ENCODE measurements at places on chromosomes 7 and 10.

- no peak for DNase-seq
These were observed 2.4 kb downstream of the EIF4H start for GRCh38 chr7:74176555-74176954.

GRCh38 chr10:61503051-61503450 lies 49.9 kb upstream of the TMEM26 start:
- no peak for DNase-seq

- DNase-seq, result no peak
These were observed 296.8 kb downstream of the ELMO1 start for GRCh38 chr7:37151741-37152413.

- DNase-seq, result no peak
These were observed 170.4 kb downstream of the PTEN start for GRCh38 chr10:88033793-88034192.

DNA sequence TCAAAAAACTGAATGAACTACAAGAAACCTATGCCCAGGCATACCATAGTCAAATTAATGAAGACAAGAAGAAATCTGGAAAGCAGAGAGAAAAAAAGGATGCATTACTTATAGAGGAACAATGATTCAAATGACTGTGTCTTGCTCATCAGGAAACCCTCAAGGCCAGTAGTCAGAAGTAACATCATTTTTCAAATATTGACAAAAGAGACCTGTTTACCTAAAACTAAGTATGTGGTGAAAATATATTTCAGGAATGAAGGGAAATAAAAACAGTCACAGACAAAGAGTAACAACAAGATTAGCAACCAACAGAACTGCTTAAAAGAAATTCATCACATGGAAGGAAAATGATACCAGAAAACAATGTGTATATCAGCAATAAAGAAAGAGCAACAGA lies 128.4 kb downstream of the ALOX5 start:
- DNase-seq, result no peak

- no peak for DNase-seq
These were observed 4.8 kb upstream of the BMPER start for GRCh38 chr7:33900501-33900900.

DNA sequence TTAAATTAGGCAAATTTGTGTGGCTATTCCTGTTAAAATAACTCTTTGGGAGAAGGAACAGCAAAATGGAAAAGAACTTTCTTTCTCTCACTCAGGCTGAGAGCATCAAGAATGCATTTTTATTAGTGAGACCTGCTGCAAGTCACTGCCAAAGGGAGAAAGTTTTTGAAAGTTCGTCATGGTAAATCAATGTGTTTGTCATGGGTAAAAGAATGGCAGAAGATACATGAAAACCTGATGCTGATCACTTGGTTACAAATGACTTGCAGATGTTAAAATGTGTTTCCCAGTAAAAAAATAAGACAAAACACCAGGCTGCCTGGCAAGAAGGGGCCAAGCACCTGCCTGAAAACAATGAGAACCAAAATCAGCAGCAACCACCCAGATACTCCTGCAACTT lies 484.7 kb upstream of the NRP1 start:
- DNase-seq, result no peak

- no peak for DNase-seq
These were observed 380.8 kb upstream of the LRGUK start for GRCh38 chr7:133746305-133746704.

DNA sequence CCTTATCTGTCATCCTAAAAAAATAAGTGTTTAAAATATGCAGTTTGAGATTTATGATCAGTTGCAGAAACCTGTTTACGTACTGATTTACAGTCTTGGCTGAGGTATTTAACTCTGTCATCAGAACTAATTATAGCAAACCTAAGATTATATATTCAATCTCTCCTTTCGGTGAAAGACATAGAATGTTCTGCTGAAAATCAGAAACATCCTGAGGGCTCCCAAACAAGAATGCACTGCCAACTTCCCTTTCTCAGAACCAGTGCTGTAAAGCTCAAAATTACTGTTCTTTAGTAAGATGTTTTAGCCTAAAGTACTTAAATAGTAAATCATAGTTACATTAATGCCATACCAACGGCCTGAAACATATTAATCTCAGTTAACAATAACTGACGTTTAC lies 34.3 kb downstream of the FAM204A start:
- no peak for DNase-seq

DNA sequence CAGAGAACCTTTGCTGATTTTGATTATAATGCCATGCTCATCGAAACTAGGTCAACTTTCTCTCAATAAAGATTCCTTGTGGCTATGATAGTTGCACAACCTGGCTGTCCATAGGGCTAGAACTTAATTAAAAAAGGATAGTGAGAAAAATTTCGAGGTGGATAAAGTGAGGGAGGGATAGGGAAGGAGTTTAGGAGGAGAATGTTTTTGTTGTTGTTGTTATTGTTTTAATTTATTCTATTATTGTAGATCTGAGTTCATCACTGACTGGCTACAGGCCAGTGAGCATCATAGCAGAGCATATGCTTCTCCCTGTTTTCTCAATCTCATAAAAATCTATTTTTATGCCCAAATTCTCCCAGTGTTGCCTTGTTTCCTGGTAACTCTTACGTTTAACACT lies 688.7 kb upstream of the GRM3 start:
- DNase-seq, result no peak

DNA sequence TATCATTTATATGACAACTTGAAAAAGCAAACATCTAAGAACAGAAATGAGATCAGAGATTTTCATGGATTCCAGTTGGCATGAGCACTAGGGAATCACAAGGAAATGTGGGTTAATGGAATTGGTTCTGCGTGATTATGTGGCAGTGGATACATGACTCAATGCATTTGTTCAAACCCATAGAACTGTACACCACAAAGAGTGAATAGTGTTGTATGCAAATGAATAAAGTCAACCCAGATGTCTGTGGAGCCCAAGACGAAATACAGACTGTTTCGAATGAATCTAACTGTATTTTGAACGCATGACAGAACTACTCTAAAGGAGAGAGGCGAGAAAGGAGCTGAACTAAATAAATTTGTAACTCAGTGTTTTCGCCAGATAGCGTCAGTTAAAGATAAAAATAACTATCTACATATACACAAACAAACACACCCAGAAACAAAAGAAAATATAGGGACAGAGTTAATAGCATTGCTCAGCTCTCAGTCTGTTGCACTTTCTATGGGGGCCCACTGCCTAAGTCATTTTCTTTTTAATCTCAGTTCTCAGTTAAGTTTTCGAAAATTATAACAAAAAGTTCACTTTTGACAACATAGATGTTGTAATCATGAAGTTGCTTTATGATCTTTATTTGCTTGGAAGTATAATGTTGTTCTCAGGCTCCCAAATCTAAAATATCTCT lies 636.7 kb upstream of the SEMA3D start:
- DNase-seq, result no peak

- DNase-seq, result no peak
These were observed 356.4 kb downstream of the GALNT17 start for GRCh38 chr7:71488308-71488707.

- no peak for DNase-seq
These were observed 274.7 kb downstream of the USP6NL start for GRCh38 chr10:11336722-11337162.

GRCh38 chr7:143415742-143416397 lies 7.2 kb upstream of the EPHA1 start:
- DNase-seq, result no peak

DNA sequence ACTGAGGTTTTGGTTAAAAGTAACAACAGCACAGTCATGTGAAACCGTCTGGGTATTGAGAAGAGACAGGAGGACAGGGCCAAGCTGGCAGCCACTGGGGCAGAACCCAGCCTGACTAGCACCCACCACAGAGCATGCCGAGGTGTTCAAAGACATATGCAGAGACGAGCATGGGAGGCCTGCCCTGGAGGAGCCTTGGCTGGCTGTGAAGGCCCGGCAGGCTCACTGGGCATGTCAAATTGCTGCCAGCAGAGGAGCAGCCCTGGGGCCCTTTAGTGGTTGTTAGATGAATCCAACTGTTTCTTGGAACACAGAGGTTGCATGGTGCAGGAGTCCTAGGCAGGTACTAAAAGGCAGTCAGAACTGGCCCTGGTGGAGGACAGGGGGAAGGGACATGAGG lies 5.0 kb upstream of the GDF2 start:
- DNase-seq, result no peak

GRCh38 chr7:10804770-10805169 lies 168.9 kb upstream of the PHF14 start:
- DNase-seq, result no peak

DNA sequence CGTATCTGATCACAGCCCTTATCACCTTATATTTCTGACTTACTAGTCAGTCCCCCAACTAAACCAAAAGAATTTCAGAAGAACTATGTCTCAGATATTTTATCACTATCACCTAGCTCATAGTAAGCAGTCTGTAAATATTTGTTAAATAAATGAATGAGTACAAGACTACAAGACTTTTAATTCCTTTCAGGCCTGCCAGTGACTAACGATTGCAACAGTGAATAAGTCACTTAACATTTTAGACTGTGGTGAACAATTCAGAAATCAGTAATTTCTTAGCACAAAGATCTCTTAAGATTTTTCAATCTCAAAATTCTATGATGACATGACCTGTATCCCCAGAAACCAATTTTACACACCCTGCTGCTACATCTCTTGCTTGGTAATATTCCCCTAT lies 162.2 kb downstream of the IMMP2L start:
- no peak for DNase-seq

DNA sequence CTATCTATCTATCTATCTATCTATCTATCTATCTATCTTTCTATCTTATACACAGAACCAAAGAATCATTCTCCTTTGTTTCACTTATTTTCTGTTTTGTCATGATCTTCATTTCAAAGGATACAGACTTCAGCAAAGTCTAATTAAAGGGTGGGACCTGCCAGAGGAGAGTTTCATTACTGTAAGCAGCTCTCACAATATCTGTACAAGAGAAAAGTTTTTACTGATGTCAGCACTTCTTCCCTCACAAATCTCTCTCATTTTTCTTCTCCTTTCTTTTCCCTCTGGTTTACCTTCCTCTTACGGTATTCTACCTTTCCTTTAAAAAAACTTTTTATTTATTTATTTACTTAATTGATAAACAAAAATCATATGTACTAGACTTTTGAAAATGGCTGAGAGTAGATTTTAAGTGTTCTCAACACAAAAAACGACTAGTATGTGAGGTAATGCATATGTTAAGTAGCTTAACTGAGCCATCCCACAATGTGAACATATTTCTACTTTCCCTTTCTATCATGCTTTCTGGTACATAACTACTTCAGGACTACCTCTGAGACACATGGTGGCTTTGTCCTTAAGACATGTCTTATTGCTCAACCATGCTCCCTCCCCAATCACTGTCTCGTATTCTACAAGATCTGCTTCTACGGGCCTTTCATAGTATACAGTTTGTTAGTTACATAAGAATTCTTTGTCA lies 699.3 kb downstream of the PHTF2 start:
- no peak for DNase-seq

DNA sequence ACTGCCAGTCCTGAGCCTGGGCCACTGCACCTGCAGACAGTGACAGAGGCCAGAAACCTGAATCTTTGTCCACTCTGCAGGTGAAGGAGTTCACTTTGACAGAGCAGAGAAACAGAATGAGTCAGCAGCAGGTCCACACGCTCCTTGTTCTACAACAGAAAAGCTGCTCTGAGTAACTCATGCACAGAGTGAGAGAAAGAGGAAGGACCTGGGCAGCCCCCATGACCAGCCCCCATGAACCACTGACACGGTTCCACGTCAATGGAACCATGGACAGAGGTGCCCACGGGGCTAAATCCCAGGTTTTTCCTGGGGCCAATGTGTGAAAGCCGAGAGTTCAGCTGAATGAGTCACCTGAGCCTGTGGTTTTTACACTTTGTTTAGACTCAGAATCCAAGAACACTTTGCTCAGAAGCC lies 40.8 kb upstream of the CTBP2 start:
- peak; percentile 4 for DNase-seq
